Activated CD4-positive, alpha-beta memory T cell treated with anti-CD3 and anti-CD28 coated beads for 36 hours (primary cell): ENCODE measurements at places on chromosomes 4 and X. TPM values are rescaled to one million over a fixed set of nuclear protein-coding genes. Genes with fewer than 3 reads are reported as not detected.

DNA sequence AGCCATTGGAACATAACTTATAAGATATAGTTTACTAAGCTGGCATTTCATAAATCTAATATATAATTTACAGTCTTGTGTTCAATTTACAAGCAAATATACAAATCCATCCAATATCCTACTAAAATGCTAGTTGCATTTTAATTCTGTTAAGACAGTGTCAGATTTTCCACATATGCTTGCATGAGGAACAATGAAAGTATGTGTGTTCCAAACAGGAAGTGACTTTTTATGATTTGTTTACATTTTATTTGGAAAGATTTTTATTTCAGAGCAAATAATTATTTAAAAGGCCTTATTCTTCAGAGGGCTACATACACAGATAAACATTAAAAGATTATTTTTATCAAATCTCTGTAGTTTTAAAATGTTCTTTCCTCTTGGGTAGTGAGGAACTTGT, 130.1 kb downstream of the KLHL34 start:
- no peak overlapping the region for H3K4me3 ChIP-seq
- H3K4me1 ChIP-seq: no peaks in the 10 kb centered on the region
- H3K36me3 ChIP-seq: peaks cover 2% of the 10 kb centered on the region
- no peaks in the 10 kb centered on the region for H3K27me3 ChIP-seq

DNA sequence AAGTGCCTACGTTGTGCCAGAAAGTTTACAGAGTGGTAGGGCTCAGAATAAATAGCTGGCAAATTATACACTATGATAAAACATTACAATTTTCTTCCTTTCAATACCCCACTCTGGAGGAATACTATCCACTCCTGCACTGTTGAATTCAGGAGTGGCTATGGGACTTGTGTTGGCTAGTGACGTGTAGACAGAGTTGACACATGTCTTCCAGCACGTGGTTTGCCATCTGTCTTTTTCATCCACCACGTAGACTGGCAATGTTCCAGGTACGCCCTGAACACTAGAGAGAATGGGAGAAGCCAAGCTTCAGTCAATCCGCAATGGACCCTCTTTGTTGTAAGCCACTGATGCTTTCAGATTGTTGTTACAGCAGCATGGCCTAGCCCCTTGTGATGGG, 168.8 kb upstream of the RBPJ start:
- H3K4me1 ChIP-seq: peaks cover 45% of the 10 kb centered on the region
- H3K27ac ChIP-seq: peak overlapping the region; percentile 61

GRCh38 chr4:111788099-111788498, 357.2 kb upstream of the FAM241A start:
- no peaks in the 10 kb centered on the region for H3K36me3 ChIP-seq
- no peak overlapping the region for H3K27ac ChIP-seq
- H3K4me1 ChIP-seq: no peaks in the 10 kb centered on the region
- no peak overlapping the region for H3K4me3 ChIP-seq

DNA sequence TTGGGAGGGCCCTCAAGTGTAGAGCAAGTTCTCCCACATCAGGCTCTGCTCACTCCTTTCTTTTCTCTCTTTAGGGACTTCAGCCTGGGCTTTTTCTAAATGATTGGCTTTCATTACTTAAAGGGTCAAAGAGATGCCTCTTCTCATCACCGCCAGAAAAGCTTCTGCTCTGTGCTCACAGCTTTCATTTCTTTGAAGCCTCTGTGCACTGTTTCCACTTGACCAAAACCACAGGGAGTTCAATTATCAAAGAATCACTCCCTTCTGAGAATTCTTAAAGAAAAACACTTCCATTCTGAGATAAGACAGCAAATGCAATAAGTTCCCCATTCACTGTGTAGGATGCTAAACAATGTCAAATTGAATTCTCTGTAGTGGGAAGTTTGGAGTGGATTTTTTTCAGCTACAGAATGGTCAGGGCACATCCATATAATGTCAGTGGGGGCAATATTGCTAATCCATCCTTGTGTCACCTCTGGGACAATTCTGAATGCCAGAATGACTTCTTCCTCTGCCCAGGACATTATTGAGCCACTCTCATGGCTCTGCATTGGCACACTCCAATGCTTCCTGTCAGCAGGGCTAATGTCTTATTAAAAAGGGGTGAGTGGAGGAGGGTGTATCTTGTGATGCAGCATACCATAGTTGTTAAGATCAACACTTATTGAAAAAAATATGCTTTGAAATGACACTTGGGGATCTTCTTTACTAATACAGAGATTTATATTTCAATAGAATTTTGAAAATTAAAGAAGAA, 217.6 kb downstream of the SNCA start:
- H3K36me3 ChIP-seq: no peaks in the 10 kb centered on the region
- peak overlapping the region; percentile 48 for H3K27ac ChIP-seq
- peaks cover 18% of the 10 kb centered on the region for H3K4me1 ChIP-seq
- H3K4me3 ChIP-seq: no peak overlapping the region
- DNase-seq: no peak

- H3K4me1 ChIP-seq: peaks cover 5% of the 10 kb centered on the region
- H3K27me3 ChIP-seq: peaks cover 21% of the 10 kb centered on the region
- DNase-seq: no peak
- H3K36me3 ChIP-seq: no peaks in the 10 kb centered on the region
- H3K4me3 ChIP-seq: peak within 1 kb of the TSS; percentile 41
These were observed at the start of gene AR for GRCh38 chrX:67543818-67544217. TSS of gene AR (plus strand) at chrX:67544021. CDS start at chrX:67545147, 1,126 bp downstream.

GRCh38 chr4:147096667-147097604, 151.3 kb upstream of the TTC29 start:
- H3K36me3 ChIP-seq: no peaks in the 10 kb centered on the region
- H3K4me3 ChIP-seq: no peak overlapping the region
- no peak for DNase-seq
- no peak overlapping the region for H3K27ac ChIP-seq

DNA sequence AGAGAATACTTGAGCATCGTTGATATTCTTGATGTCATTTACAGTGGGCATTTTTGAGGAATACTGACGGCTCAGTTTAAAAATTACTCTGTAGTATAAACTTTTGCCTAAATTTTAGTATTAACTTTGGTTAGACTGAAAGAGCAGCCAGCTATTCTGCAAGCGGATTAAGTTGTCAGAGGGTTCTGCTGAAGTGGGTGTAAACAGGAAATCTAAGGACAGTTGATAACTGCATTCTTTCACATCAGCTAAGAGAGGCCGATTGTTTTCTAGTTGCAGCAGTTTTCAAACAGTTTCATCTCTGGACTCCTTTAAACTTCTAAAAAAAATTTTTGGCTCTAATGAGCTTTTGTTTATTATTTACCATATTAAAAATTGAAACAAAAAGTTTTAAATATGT, 149.6 kb downstream of the RAPGEF2 start:
- no peak overlapping the region for H3K4me3 ChIP-seq
- DNase-seq: no peak
- H3K27ac ChIP-seq: no peak overlapping the region
- H3K27me3 ChIP-seq: no peaks in the 10 kb centered on the region
- H3K36me3 ChIP-seq: peaks cover 24% of the 10 kb centered on the region

DNA sequence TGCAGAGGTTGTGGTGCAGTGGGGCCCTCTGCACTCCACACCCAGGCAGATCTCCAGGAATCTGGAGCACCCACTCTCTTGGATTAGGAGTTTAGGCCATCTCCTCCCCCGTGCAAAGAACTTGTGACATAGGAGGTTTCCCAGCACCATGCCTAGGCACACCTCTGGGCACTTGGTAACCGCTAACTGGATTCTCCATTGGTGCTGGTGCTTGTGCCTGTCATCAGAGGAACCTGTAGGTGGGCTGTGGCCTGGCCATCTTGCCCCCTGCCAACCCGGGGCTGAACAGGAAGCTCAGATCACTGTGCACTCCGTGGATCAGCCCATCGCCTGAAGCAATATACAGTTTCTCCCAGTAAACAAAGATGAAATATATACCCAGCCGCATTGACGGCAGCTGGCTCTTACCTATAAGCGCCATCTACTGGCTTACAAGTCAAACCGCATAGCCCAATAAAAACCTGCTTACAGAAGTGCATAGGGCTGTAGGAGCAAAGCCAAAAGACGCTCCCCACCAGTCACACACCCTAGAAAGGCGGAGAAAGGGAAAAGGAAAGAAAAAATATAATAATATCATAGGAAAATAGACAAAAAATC, 19.1 kb upstream of the TEX13B start:
- H3K27ac ChIP-seq: no peak overlapping the region
- peak; percentile 27 for DNase-seq
- no peaks in the 10 kb centered on the region for H3K4me1 ChIP-seq
- no peak overlapping the region for H3K4me3 ChIP-seq

- no peaks in the 10 kb centered on the region for H3K36me3 ChIP-seq
- no peaks in the 10 kb centered on the region for H3K4me1 ChIP-seq
- H3K27me3 ChIP-seq: peaks cover 12% of the 10 kb centered on the region
- H3K4me3 ChIP-seq: peak overlapping the region; percentile 32
These were observed 868 bp downstream of the PLS3 start for GRCh38 chrX:115561605-115562479.

DNA sequence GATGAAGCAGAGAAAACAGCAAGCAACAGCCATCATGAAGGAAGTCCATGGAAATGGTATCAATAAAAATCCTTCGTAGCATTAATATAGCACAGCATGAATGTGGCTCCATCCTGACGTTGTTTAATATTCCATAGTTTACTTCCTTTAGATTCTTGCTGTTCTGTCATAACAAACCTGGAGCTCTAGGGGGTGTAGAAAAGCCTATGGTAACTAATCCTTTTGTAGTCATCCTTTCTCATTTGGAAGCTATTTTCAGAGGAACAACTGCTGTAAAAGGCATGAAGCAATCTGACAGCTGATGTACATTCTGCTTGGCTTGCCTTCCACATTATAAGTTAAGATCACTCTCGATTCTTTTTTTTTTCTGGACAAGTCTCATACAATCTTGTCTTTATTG, 914 bp downstream of the MYOZ2 start:
- H3K36me3 ChIP-seq: no peaks in the 10 kb centered on the region
- H3K27ac ChIP-seq: no peak overlapping the region
- DNase-seq: no peak

DNA sequence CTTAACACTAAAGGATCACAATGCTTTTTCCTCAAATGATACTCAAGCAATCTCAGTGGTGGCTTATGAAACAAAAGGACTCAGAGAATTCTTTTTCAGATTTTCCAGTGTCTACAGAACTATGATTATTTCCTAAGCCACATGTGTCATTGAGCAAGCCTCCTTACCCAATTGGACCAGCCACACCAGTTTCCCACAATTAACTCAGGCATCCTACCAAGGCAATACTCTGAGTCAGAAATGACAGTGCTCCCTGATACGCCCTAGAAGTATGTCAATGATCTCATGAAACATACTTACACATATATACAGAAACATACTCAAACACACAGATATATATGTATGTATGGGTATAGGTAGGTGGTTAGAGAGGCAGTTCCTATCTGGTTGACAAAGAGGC, 4.8 kb downstream of the ADAMTS3 start:
- no peak for DNase-seq
- no peak overlapping the region for H3K4me3 ChIP-seq
- H3K27ac ChIP-seq: no peak overlapping the region
- no peaks in the 10 kb centered on the region for H3K36me3 ChIP-seq

DNA sequence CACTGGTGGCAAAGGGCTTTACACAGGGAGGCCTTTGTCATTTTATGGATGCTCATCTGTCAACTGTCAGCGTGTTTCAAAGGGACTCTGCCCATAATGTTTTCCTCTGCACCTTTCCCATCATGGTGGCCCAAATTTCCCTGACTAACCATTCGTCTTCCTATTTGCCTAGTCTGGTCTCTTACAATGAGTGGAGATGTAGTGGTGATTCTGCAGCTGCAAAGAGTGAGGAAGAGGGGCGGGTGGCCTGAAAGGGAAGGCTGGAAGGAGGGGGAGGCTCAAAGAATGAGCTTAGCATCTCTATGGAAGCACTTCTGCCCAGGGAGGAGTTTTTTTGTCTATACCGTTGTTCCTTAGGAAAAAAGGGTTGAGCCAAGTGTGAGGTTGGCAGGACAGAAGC, 447.5 kb downstream of the NKX6-1 start:
- no peaks in the 10 kb centered on the region for H3K36me3 ChIP-seq
- no peaks in the 10 kb centered on the region for H3K27me3 ChIP-seq

CXXC4 gene
- not detected for total RNA-seq

TMPRSS11F gene
- not detected for total RNA-seq
